ENCODE measurements at places on chromosomes 6 and 20.

GRCh38 chr6:35077713-35078105 lies 63.4 kb downstream of the TCP11 start:
- no peak for DNase-seq

DNA sequence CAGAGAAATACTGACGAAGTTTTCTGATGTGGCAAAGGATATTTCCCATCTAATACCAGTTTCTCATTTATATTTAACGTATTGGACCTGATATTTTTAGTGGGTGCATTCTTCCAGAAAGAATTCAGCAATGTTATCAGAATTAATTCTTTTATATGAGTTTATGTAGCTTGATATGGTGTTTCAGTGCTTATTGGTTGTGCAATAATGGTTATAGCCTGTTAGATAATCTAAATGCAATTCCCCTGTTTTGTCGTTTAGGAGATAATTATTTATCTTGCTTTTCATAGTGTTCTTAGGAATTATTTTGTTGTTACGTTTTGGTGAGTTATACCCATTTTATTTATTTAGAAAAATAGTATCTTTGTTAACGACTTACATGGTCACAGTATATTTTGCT lies 51.4 kb upstream of the TMEM181 start:
- DNase-seq: no peak

- DNase-seq: peak; percentile 76
Measured at GRCh38 chr6:52390361-52390727, 28.4 kb downstream of the PAQR8 start.

GRCh38 chr6:141682391-141682790 lies 450.3 kb upstream of the GJE1 start:
- DNase-seq: no peak

GRCh38 chr6:63321821-63322220 lies 2.0 kb upstream of the LGSN start:
- DNase-seq: no peak

GRCh38 chr20:13678944-13679343 lies 40.2 kb upstream of the TASP1 start:
- DNase-seq: no peak

GRCh38 chr6:18262702-18263417 lies 1.5 kb downstream of the DEK start:
- peak; percentile 35 for DNase-seq

DNA sequence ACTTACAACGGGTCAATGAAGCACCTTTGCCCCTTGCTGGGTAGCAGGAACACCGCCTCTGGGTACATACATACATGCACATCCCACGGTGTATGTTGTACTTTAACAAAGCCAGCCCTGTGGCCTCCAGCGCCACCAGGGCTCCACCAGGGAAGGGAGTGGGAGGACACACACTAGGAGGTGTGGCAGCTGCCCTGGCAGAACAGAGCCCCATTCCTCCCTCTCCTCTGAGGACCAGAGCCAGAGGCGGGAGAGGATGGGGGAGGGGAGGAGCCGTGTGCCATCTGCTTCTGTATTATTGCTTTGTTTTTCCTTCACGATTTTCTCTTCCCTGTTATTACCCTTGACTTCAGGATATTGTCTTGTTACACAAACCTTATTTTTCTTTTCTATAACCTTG lies 105.8 kb upstream of the TRAF3IP2 start:
- peak; percentile 43 for DNase-seq

- DNase-seq: no peak
Measured at GRCh38 chr20:61765081-61765870, 300.4 kb downstream of the TAF4 start.
